ENCODE measurements at places on chromosomes 5 and 9. TPM values are rescaled to one million over a fixed set of nuclear protein-coding genes. Genes with fewer than 3 reads are reported as not detected.
A peak's percentile ranks its signal among the peaks of the same experiment; 100 is the strongest.

CARTPT gene
- polyA plus RNA-seq = not detected

SLC6A19 gene
- polyA plus RNA-seq = not detected

RMRP gene
- polyA plus RNA-seq = not detected

DOK3 gene
- polyA plus RNA-seq = 6.4 TPM

- DNase-seq = peak; percentile 13
Observed at GRCh38 chr5:76199336-76200318, 116.4 kb downstream of the SV2C start.

- no peak for DNase-seq
Observed at GRCh38 chr5:28012538-28012937, 974.2 kb upstream of the CDH9 start.

DNA sequence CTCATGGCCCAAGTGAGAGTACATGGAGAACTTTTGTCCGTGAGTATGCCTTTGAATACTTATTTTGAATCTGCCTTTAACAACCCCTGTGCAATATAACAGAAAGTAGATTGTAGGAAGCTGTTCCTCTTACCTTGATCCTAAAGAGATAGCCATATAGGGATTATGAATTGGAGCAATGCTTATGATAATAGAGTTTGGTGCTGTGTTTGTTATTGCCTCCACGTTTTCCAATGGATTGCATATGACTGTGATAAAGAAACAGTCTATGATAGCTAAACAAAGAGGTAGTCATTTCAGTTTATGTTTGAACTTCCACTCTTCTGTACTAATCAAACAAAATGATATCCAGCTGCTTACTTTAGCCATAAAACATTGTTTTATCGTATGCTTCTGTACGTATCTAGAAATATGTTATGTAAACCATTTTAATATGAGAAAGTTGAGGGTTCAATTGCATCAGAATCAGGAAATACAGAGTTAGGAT lies 199.6 kb upstream of the RGMB start:
- no peak for DNase-seq

DNA sequence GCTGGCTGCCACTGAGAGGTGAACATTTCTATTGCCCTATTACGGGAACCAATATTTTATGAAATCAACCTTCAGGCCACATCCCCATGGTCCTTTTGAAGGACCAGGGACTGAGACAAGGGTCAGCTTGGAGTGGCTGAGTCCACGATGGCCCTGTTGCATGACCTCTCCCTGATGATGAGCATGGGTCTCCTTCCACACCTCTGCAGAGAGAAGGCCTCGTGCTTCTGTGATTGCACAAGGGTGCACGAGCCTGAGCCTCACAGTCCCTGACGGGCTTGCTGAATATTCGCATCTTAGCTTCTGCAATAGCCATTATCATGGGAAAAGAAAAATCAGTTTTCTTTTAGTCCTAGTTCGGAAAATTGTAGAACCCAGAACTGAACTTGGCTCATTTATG lies 255.0 kb upstream of the IRX2 start:
- DNase-seq = no peak

DNA sequence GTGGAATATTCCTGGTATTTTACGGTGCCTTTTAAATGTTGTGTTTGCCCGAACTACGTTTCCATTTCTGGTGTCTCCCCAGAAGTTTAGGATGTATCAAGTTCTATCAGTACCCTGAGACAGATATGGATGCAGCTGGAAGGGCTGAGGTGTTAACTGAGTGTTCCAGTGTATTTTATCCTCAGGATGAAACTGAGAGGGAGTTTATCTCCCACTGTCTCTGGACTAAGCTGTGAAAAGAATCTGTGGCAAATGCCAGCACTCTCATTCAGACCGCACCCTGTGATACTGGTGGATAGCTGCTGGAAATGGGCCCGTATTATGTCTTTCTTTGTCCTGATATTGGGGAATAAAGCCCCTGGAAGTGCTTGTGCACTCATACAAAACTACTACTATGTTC lies 887.2 kb upstream of the TYRP1 start:
- DNase-seq = no peak

GRCh38 chr9:89433826-89434225 lies 64.1 kb downstream of the SEMA4D start:
- no peak for DNase-seq

DNA sequence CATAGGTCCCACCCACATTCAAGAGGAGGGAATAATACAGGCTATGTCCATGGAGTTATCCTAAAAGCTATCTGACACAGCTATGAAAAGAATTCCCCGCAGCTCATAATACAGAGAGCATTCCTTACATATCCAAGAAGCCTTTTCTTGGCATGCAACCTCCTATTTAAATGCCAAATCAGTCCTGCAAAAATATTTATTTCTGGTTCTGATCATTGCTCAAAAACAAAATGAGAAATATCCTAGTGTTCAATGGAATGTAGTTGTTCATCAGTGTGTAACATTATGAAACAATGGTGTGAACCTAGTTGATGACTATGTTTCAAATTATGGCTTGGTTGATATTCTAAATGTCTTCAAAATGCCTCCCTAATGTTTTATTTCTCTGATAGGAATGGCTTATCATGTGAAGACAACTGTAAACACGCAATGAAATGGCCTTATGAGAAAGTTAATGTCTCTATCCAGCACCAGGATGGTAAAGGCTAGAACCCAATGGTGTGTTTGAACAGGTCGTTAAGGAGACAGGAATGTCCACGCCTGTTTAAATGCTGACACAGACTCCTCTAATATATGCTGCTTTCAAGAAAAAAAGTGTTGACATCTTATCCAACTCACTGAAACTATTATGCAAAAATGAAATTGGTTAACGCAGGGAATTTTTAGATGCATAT lies 126.7 kb upstream of the CDH6 start:
- DNase-seq = no peak

- no peak for DNase-seq
Observed at GRCh38 chr9:96175001-96175400, 127.0 kb downstream of the HSD17B3 start.
